ENCODE measurements at places on chromosomes 11 and 22.

DNA sequence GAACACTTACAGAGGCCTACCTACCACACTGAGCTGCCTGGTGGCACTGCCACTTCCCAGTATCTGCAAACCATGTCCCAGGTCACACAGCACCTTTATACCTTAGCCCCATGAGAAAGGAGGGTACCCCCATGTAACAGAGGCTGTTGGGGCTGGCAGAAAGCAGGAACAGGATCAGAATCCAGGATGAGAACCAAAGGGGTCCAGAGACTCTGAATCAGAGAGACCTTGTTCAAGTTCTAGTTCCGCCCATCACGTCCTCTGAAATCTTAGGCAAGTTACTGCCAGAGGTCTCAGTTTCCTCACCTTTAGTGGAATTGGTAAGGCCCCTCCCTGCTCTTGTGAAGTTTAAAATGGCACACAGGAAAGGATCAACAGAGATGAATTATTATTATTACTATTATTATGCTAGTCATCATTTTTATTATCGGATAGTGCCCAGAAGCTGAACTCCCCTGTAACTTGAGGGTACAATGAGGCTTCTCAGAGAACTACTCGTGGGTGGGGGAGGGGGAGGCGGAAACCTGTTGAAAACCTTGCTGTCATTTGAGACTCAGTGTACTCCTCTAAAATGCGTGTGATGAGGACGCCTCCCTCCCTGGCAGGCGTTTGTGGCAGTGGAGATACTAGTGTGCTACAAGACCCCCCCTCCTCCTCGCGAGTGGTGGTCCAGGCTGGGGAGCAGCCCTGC lies 9.3 kb downstream of the SELENOM start:
- DNase-seq: no peak

DNA sequence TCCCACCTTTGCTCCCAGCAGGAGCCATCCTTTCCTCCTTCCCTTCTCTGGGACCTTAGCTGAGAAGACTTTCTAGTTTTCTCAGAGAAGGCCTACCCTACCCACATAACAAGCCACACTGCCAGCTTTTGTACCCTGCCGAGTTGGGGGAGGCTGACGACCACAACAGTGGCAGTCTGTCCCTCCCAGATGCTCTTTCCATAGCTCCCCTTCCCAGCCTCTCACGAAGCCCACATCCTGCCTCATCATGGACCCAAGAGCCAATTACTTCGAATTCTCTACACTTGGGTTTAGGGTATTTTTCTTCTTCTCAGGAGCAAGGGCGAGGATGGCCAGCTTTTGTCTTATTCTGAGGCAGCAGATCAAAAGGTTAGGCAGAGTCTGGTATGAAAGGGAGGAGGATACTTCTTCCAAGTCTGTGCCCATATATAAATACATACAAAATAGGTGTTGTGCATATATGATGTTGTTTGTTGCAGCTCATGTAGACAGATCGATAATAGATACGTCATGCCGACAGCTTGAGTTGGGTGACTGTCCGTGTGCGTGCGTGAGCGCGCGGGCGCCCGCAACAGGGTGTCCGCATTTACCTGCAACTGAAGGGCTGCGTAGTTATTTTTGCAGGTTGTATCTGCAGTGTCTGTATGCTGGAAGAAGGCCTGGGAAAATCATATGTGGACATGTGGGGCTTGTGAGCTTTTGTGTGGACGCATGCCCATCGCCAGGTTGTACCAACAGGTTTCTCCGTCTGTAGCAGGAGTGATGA lies 846 bp upstream of the NRGN start:
- DNase-seq: no peak

GRCh38 chr11:37908219-37908548 lies 1310.1 kb upstream of the RAG2 start:
- DNase-seq: no peak

DNA sequence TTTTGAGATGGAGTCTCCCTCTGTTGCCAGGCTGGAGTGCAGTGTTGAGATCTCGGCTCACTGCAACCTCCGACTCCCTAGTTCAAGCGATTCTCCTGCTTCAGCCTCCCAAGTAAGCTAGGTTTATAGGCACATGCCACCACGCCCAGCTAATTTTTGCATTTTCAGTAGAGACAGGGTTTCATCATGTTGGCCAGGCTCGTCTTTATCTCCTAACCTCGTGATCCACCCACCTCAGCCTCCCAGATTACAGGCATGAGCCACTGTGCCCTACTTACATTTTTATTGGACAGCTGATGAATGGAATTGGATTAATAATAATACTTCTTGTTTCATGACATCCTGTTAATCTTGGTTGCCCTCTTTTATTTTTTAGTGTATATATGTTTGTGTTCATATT lies 3.0 kb upstream of the MRGPRD start:
- DNase-seq: no peak

- no peak for DNase-seq
Measured at GRCh38 chr22:50016308-50016987, 3.9 kb upstream of the IL17REL start.

DNA sequence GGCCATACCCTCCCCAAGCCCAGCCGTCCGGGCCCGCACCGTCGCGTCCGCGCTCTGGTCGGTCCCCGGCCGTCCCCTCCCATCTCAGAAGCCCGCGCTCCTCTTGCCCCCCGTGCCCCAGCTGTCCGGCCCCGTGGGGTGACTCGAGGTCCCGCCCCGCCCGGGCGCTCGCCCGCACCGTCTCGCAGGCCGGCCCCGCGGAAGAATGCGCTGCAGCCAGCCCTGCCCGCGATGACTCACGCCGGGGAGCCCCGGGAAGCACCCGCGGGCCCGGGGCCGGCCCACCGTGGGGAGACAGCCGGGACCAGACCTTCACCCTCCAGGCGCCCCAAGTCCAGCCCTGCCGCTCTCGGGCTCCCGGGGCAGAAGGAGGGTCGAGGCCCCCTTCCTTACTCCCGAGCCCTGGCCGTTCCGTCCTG lies 320 bp upstream of the PHLDA2 start:
- DNase-seq: no peak

DNA sequence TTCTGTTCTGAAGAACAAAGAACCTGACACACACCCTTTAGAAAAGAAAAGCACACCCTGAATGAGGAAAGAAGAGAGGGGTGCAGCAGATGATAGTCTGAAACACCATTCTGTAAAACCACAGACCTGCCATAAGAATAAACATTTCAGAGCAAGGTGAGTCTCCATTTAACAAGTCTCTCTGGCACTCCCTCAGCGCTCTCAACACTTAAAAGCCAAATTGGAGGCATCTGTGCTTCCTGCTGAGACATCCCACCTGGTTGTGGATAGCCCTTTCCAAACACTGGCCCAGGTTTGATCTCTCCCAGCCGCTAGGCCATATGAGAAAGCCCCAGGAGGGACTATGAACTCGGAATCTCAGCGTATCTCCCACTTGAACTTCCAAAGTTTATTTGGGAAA lies 36.3 kb downstream of the ETS1 start:
- DNase-seq: no peak

GRCh38 chr22:32764330-32765131 lies 37.0 kb upstream of the TIMP3 start:
- no peak for DNase-seq

DNA sequence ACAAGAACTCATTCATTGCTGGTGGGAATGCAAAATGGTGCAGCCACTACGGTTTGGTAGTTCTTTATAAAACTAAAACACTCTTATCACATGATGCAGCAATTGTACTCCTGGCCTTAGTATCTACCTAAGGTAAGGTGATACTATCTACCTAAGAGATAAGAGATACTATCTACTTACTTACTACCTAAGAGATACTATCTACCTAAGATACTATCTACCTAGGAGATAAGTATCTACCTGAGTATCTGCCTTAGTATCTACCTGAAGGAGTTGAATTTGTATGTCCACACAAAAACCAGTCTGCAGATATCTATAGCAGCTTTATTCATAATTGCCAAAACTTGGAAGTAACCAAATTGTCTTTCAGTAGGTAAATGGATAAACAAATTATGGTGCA lies 29.0 kb upstream of the SMCO4 start:
- no peak for DNase-seq

DNA sequence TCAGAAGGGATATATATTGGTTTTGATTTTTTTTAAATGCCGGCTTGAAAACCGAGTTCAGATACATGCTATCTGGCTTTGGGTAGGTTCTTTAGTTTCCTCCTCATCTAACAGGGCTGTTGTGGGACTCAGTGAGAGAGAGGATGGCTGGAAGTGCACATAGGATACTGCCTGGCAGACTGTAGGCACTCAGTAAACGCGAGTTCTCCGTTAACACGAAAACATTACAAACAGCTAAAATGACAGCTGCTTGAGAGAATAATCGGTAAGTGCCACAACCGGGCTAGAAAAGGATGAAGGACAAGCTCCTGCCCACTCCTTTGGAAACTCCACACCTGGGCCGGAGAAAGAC lies 369 bp downstream of the XRRA1 start:
- DNase-seq: no peak

- DNase-seq: no peak
Measured at GRCh38 chr11:107898270-107898669, 30.0 kb upstream of the RAB39A start.

DNA sequence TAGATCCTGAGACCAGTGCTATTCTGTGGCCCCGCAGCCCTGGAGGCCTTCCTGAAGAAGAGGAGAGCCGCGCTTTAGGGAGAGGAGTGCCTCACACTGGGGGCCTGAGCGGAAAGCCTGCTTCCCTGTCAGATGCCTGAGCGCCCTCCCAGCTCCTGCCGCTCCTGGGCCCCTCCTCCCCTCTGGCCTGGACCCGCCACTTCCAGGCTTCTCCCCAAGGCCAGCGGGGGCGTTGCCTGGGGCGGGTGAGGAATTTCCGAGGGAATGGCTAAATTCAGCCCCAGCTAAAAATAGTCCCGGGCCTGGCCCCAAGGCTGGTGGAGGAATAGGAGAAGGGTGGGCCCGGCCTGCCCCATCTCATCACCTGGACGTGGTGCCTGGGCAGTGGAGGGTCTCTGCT lies 15.4 kb downstream of the ARHGEF17 start:
- no peak for DNase-seq
